ENCODE measurements at places on chromosomes 6 and 20.

GRCh38 chr6:137303441-137303840, 84.3 kb upstream of the IFNGR1 start:
- no peak for DNase-seq

DNA sequence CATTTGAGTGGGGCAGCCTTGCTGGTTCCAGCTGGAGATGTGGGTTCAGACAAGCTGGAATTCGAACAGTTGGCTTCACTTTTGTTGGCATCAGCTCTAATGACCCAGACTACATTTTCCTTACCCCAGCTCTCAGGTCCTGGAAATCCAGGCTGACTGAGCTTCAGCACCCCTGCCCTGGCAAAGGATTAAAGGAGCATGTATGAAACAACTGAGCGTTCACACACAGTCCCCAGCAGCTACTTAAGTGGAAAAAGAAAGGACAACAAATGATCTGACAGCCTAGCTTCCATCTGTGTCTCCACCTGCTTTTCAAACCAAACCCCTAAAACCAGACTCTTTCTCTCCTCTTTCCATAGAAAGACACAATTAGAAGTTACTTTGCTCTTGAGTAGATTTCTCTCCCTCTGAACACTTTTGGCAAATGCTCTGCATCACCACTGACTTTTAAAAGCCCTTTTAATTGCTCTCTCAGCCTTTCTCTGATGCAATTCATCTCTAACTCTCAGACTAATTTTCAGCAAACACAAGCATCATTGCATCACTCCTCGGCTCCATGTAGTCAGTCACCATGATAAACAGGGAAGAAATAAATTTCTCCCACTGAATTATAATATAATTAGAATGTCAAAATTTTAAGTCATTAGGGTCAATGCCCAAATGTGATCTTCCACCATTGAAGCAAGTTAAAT, 28.1 kb downstream of the ROS1 start:
- DNase-seq: peak; percentile 8

- DNase-seq: no peak
These were observed 301.6 kb upstream of the ADGRB3 start for GRCh38 chr6:68333442-68333841.

- no peak for DNase-seq
These were observed 21.2 kb downstream of the ADA start for GRCh38 chr20:44630297-44630696.

DNA sequence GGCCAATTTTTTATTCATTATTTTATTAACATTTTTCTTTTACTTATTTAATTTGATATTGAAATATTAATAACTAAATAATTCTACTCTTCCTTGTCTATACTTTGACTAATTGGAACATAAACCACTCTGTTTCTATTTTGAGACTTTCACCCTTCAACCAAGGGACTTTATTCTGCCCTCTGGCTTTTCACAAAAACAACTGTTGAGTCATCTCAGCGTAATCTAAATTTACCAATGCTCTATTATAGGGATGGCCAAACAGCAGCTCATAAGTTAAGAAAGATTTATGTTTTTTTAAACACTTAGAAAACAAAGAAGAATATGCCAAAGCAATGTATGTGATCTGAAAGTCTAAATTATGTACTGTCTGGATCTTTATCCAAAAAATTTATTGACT, 46.7 kb downstream of the DOP1A start:
- DNase-seq: no peak

DNA sequence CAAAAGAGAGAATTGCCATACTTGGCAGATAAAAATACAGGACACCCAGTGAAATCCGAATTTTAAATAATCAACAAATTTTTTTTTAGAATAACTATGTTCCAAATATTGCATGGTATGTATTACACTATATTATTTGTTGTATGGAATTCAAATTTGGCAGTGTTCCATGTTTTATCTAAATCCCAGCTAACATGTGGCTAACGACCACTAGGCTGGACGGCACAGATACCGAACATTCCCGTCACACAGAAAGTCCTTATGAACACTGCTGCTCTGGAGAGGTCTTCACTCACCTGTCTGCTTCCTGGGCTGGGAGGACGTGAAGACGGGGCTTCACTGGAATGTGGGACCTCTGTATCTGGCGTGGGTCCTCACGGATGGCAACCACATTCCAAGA, 32.8 kb downstream of the SNX5 start:
- DNase-seq: no peak

GRCh38 chr6:84469144-84469543, 241.7 kb upstream of the CEP162 start:
- DNase-seq: no peak

DNA sequence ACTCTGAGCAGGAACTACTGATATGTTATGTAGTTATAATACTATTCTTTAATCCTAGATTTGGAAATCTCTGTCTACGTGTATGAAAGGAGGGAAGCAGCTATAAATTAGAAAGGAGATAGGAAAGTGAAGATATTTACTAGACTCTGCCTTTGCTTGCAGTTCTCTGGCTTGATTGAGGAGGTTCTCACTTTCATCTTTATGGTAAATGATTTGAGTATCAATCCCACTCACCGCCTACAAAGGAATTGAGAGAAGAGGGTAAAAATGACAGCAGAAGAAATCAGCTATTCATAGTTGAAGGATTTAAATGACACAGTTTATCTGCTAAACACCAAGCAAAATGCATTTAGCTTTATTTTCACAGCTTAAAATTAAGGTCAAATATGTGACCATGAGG, 67.3 kb downstream of the FAM229B start:
- no peak for DNase-seq

DNA sequence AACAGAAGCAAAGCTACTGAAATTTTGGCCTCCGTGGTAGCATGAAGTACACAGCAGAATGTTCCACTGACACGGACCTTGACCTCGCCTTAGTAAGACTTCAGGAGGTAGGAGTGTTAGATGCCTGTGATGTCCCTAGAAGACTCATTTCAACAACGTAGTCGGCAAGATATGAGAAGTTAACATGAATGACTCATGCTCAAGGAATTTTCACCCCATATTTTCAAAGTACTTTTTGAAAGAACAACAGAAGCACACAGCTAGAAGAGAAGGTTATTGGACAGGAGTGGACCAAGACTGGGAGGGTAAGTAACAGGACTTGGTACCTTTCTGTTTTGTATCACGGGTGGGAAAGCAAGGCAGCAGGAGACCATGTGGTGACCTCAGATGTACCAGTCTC, 78.0 kb downstream of the DZANK1 start:
- DNase-seq: peak; percentile 17

- DNase-seq: peak; percentile 44
These were observed 280.6 kb downstream of the SLC35F1 start for GRCh38 chr6:118187568-118188164.

DNA sequence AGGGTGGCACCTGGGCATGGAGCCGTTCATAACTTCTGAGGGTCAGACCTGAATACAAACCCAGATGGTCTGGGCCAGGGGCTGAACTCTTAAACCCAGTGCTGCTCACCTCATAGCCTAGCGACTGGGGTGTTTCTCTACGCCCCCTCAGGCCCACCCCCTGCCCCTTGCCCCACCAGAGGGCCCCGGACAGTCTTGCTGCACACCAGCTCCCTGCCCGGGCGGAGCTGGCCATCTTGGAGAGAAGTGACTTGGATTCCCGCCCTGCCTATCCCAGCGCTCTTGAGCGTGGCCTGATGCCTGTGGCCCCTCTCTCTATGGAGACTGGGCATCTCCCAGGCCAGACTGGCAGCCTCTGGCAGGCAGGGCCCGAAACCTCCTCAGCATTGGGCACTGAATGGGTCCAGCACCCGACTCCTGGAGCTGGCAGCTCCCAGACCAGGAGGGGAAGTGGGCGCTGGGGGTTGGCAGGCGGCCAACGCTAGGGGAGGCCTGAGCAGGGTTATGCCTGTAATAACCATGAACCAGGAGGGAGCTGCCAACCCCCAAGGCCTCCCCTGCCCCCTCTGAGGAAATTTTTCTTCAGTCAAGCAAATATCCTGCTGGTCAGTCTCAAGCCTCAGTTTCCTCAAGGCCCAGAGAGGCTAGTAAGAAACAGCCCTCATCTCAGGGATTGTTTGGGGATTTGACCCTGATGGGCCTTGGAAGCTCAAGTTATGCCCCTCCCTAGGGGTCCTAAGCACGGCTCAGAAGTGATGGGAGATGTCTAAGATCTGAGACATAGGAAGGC, 169.5 kb downstream of the VEGFA start:
- no peak for DNase-seq

- no peak for DNase-seq
These were observed 1434.0 kb upstream of the EYS start for GRCh38 chr6:67141005-67141404.

- DNase-seq: no peak
These were observed 35.7 kb upstream of the VEGFA start for GRCh38 chr6:43734294-43734665.

GRCh38 chr20:8367689-8368088, 235.6 kb downstream of the PLCB1 start:
- DNase-seq: no peak

- DNase-seq: no peak
These were observed 889.5 kb downstream of the EYS start for GRCh38 chr6:64817525-64817924.

GRCh38 chr6:151070631-151071051, 169.1 kb upstream of the AKAP12 start:
- peak; percentile 16 for DNase-seq

- DNase-seq: no peak
These were observed 39.2 kb downstream of the SRC start for GRCh38 chr20:37385176-37385575.

DNA sequence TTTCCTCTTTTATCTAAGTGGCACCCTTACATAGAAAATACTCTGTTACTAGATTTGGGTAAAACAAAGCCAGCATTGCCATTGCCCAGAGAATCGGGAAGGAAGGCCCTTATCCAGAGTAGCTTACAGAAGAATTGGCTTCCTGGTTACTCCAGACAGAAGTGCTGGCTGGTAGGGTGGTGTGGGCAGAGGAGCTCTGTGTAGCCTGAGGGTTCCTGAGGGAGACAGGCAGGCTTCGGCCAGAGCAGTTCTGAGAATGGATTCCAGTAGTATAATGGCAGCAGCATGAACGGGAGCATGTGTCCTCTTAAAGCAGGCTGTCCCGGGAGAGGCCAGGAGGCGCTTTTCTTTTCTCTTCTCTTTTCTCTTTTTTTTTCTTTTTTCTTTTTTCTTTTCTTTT, 11.9 kb downstream of the CUL9 start:
- no peak for DNase-seq

- no peak for DNase-seq
These were observed 19.7 kb downstream of the WRNIP1 start for GRCh38 chr6:2784930-2785329.

GRCh38 chr20:44790638-44791393, 19.5 kb downstream of the RIMS4 start:
- no peak for DNase-seq

DNA sequence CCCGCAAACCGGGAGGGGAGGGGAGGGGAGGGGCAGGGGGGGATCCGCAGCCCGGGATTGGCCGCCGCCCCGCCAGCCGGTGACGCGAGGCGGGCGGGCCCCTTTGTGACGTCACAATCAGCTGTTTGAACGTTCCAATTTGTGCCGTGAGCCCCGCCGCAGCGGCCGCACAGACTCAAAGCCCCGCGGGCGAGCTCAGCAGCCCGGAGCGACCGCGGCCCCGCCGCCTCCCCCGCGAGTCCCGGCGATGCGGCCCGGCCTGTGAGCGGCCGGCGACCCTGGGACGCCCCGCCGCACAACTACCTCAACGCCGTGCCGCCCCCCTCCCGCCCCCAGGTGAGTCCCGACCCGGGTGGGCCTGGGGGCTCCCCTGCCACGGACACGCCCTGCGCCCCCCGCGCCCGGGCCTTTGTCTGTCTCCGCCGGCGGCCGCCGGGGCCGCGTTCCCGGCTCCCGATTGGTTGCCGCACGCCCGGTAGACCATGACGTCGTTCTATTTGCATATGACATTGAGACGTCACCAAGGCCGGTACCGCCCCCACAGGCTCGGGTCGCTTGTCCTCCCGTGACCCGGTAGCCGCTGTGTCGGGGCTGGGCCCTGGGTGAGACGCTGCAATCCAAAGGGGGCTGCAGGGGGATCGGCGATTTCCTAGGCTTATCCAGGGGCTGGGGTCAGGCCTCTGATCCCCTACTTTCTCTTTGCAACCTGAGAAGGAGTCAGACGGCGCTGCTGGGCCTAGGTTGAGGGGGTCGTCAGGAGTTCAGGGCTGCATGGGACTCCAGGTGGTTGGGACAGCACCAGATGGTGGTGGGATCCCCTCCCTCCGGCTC, at the start of gene TP53INP2:
TSS of gene TP53INP2 (plus strand) at position 168 of the 831 bp plus-strand sequence. CDS start 4,396 bp downstream, outside the sequence.
- DNase-seq: peak; percentile 98

- no peak for DNase-seq
These were observed 2.1 kb downstream of the FAM110A start for GRCh38 chr20:835608-836045.

DNA sequence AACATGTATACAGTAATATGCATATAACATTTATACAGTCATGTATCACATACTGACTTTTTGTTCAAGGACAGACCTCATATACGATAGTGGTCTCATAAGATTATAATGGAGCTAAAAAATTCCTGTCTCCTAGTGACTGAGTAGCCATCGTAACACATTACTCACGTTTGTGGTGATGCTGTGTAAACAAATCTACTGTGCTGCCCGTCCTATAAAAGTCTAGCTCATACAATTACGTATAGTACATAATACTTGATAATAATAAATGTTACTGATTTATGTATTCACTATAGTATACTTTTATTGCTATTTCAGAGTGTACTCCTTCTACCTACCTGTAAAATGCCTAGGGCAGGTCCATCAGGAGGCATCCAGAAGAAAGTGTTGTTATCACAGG, 17.4 kb downstream of the SERAC1 start:
- no peak for DNase-seq

DNA sequence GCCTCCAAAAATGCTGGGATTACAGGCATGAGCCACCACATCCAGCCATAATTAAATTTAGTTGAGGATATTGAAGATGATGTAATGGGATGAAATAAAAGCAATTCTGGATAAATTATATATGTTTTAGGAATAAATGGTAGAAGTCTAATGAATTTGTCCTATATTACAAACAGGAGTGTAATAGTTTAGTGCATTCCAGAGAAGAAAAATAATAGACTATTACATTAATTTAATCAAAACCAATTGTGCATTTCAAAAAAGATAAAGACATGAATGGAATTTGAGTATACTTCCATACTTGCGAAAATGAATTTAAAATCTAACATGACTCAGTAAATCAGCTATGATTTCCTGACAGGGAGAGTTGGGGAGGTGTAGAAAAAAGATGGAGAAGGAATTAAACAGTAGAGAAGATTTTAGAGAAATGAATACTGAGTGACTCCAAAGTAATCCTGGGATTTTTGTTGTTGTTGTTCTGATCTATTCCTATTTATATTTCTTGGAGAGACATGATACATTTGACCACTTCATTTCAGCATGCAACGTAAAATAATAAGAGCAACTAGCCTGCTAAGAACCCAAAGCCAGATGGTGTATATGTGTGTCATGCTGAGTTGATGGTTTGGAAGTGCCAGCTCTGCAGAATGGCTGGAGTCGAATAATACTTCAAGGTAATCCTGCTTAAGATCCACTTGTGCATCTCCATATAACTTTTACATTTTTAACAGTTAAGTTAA, 67.4 kb downstream of the AIG1 start:
- peak; percentile 12 for DNase-seq

- DNase-seq: no peak
These were observed 35.7 kb downstream of the THBS2 start for GRCh38 chr6:169217972-169218371.
